ENCODE measurements at places on chromosomes 2 and 18. TPM values are rescaled to one million over a fixed set of nuclear protein-coding genes. Genes with fewer than 3 reads are reported as not detected.
A peak's percentile ranks its signal among the peaks of the same experiment; 100 is the strongest.

- no peaks in the 10 kb centered on the region for H3K36me3 ChIP-seq
- DNase-seq = no peak
- H3K27ac ChIP-seq = no peak overlapping the region
These were observed 13.9 kb downstream of the LRP2 start for GRCh38 chr2:169348321-169349024.

- no peak for DNase-seq
- no peak overlapping the region for H3K27ac ChIP-seq
- peaks cover 7% of the 10 kb centered on the region for H3K4me1 ChIP-seq
These were observed 35.3 kb upstream of the SOS1 start for GRCh38 chr2:39156107-39156506.

- no peaks in the 10 kb centered on the region for H3K27me3 ChIP-seq
- DNase-seq = no peak
- no peaks in the 10 kb centered on the region for H3K4me1 ChIP-seq
- H3K36me3 ChIP-seq = no peaks in the 10 kb centered on the region
These were observed 15.3 kb downstream of the PELI1 start for GRCh38 chr2:64128943-64129391.

- H3K27me3 ChIP-seq = no peaks in the 10 kb centered on the region
- no peaks in the 10 kb centered on the region for H3K36me3 ChIP-seq
- DNase-seq = no peak
- H3K27ac ChIP-seq = no peak overlapping the region
- no peak overlapping the region for H3K4me3 ChIP-seq
- H3K4me1 ChIP-seq = no peaks in the 10 kb centered on the region
These were observed 935.0 kb downstream of the TRIB2 start for GRCh38 chr2:13651684-13652131.

DNA sequence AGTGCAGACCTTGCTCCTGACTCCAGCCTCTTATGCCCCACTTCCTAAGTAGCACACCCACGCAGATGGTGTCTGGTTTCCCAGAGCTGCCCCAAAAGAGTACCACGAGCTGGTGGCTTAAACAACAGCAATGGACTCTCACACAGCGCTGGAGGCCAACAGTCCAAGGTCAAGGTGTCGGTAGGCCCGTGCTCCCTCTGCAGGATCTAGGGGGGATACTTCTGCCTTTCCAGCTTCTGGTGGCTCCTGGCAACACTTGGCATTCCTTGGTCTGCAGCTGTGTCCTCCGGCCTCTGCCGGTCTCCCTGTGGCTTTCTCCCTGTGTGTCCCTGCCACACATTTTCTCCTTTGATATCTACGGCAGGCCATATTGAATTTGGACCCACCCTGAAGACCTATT is 99.0 kb downstream of the TSHZ1 start:
- DNase-seq = no peak
- no peaks in the 10 kb centered on the region for H3K27me3 ChIP-seq
- no peaks in the 10 kb centered on the region for H3K36me3 ChIP-seq

DNA sequence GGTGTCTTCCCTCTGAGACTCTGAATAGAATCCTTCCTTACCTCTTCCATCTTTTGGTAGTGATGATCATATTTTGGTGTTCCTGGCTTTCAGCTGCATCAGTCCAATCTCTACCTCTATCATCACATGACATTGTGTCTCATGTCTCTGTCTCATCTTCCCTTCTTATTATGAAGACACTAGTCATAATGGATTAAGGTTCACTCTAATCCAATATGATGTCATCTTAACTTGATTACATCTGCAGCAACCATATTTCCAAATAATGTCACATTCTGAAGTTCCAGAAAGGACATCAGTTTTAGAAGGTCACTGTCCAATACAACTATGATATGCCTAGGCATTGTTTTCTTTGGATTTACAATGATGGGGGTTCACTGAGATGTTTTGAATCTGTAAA is 31.5 kb downstream of the CMPK2 start:
- DNase-seq = no peak
- no peaks in the 10 kb centered on the region for H3K27me3 ChIP-seq

DNA sequence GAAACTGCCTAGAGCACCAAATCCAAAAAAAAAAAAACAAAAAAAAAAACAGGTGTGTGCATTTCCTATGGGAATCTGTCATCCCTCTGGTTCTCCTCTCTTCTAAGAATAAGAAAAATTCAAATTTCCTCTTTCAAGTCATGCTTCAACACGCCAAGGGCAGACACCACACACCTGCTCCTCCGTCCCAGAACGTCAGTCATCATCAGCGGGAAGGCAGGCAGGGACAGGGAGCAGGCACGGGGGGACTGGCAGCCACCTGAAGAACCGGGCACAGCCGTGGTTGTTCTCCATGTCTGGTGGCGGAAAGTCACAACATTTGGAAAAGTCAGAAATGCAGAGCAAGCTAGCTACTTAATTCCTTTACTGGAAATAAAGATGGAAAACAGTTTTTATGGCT is 214.8 kb downstream of the IKZF2 start:
- no peaks in the 10 kb centered on the region for H3K36me3 ChIP-seq
- H3K27me3 ChIP-seq = no peaks in the 10 kb centered on the region
- no peak for DNase-seq
- H3K27ac ChIP-seq = peak overlapping the region; percentile 69
- H3K4me1 ChIP-seq = peaks cover 13% of the 10 kb centered on the region
- H3K4me3 ChIP-seq = no peak overlapping the region

GRCh38 chr2:238911376-238912227 is 63.7 kb downstream of the TWIST2 start:
- no peaks in the 10 kb centered on the region for H3K36me3 ChIP-seq
- H3K27ac ChIP-seq = no peak overlapping the region
- no peak for DNase-seq
- H3K4me1 ChIP-seq = no peaks in the 10 kb centered on the region

GRCh38 chr18:80253871-80254492 is 6.7 kb upstream of the PARD6G start:
- H3K4me3 ChIP-seq = no peak overlapping the region

DNA sequence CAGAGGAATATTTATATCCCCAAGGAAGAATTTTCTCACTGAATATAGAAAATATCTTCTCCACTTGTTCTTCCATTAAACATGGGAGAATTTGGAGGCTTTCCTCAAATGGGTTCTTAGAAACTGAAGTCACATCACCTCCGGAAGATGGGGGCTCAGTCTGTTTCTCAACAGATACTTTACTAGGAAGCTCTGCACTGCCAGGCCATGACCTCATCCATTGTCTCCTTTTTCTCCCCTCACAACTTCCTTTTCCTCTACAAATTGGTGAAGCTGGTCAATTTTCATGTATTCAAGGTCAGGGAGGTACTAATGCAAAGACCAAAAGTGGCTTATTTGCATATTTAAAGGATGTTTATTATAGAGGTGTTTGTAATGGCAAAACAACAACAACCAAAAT is 173.1 kb downstream of the RNF152 start:
- H3K27ac ChIP-seq = no peak overlapping the region
- no peak overlapping the region for H3K4me3 ChIP-seq
- no peaks in the 10 kb centered on the region for H3K27me3 ChIP-seq
- no peak for DNase-seq

DNA sequence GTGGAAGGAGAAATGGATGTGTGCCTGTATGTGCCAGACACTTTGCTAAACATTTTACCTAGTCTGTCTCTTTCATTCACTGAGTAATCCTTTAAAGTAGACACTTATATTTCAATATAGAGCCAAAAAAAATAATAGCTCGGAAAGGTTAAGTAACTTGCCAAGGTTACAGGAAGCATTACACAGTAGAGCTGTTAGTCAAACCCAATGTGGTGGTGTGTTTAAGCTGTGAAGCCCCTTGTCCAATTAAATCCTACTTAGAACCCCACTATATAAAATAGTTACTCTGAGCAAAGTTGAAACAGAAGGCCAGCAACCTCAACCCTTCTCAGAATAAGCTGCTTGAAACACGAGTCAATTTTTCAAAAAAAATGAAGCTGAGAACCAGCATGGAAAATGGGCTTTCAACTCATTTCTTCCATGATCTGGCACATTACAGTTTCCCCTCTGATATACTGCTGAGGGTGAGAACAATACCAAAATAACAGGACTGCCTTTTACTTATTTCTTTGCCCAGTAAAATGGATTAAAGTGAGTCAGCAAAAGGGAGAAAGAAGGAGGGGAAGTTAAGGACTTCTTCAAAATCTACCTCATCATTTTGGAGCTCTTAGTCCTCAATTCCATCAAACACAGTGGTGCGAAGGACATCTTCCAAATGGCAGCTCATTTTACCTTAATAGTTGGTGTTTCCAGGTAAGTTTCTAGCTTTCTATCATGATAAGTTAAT is 7.9 kb downstream of the RDH14 start:
- H3K36me3 ChIP-seq = no peaks in the 10 kb centered on the region
- no peak overlapping the region for H3K27ac ChIP-seq
- H3K4me1 ChIP-seq = no peaks in the 10 kb centered on the region
- no peak for DNase-seq
- no peaks in the 10 kb centered on the region for H3K27me3 ChIP-seq
- H3K4me3 ChIP-seq = no peak overlapping the region

GRCh38 chr2:207871911-207872310 is 102.2 kb upstream of the FZD5 start:
- no peaks in the 10 kb centered on the region for H3K4me1 ChIP-seq
- no peaks in the 10 kb centered on the region for H3K27me3 ChIP-seq
- no peaks in the 10 kb centered on the region for H3K36me3 ChIP-seq
- H3K4me3 ChIP-seq = no peak overlapping the region
- H3K27ac ChIP-seq = no peak overlapping the region

GRCh38 chr2:223180463-223180862 is 128.5 kb downstream of the KCNE4 start:
- H3K4me3 ChIP-seq = no peak overlapping the region
- no peaks in the 10 kb centered on the region for H3K36me3 ChIP-seq
- H3K27ac ChIP-seq = no peak overlapping the region
- H3K4me1 ChIP-seq = no peaks in the 10 kb centered on the region

Gene CFAP65
- 0.19 TPM for total RNA-seq

Gene ZNF385B
- total RNA-seq = 3.1 TPM

Gene CYP27A1
- total RNA-seq = 1.7 TPM

Gene TMEM17
- 3.4 TPM for total RNA-seq

Gene CCDC74A
- 2.3 TPM for total RNA-seq

Gene FBXO48
- total RNA-seq = 0.61 TPM

Gene BBS5
- 1.4 TPM for total RNA-seq

Gene ICA1L
- 8.0 TPM for total RNA-seq

Gene COL3A1
- total RNA-seq = 60.3 TPM

Gene CHRNG
- not detected for total RNA-seq

Gene GPR45
- total RNA-seq = not detected

Gene ZNF407
- 8.6 TPM for total RNA-seq

Gene FAP
- 6.5 TPM for total RNA-seq

All from esophagus squamous epithelium (tissue), 5 donors.